GM23248 (cell line): ENCODE measurements at places on chromosomes 5 and 9. TPM values are rescaled to one million over a fixed set of nuclear protein-coding genes. Genes with fewer than 3 reads are reported as not detected.

GRCh38 chr9:33151007-33151557 lies 16.1 kb downstream of the B4GALT1 start:
- peak; percentile 99 for DNase-seq

GRCh38 chr5:125891061-125891725 lies 532.0 kb upstream of the GRAMD2B start:
- no peak for DNase-seq

GRCh38 chr5:20276959-20277263 lies 288.9 kb upstream of the CDH18 start:
- peak; percentile 0 for DNase-seq

DNA sequence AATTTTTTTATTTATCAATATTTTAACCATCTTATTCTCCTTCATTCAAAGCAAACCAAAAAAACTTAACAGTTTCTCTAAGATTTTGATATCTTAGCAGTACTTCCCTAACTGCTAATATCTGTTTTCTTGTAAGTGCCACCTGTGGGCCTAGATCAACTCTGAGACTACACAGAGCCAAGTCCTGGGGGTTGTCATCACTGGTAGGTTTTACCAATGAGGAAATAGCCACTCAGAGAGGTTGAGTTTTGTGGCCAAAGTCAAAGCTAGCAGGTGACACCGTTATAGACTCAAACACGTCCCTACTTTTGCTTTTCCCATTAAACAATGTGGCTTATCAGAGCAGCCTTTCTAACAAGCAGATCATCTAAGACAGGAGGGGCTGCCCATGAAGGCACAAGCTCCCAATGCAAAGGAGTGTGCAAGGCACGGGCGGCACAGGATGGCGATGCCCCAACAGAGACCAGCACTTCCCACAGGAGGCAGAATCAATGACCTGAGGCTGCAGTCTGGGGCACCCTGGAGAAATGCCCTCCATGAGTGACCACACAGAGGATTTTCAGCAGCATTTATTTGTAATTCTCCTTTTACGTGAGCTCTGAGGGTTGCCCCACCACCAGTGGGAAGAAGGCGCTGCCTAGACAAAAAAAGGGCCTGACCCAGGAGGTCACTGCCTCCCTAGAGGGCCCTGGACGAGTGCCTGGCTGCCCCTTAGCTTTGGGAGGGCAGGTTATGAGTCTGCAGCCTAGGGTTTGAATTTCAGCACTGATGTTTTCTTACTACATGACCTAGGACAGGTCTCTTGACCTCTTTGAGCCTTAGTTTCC lies 7.4 kb downstream of the TBC1D2 start:
- peak; percentile 13 for DNase-seq

The TNIP1 gene
- 88.8 and 92.1 TPM in 2 replicates for total RNA-seq

- no peak for DNase-seq
Observed at GRCh38 chr5:58898538-58898937, 315.7 kb downstream of the RAB3C start.

The SLC12A2 gene
- total RNA-seq = 16.1 and 18.3 TPM in 2 replicates
